Muscle of leg (tissue), 16 donors: ENCODE measurements at places on chromosomes 1 and 21. TPM values are rescaled to one million over a fixed set of nuclear protein-coding genes. Genes with fewer than 3 reads are reported as not detected.
A peak's percentile ranks its signal among the peaks of the same experiment; 100 is the strongest.

GRCh38 chr1:107804741-107805140, 160.2 kb downstream of the VAV3 start:
- no peak overlapping the region for H3K27ac ChIP-seq
- no peak overlapping the region for H3K4me3 ChIP-seq
- H3K36me3 ChIP-seq = no peaks in the 10 kb centered on the region

GRCh38 chr1:921011-921837, 2.5 kb upstream of the SAMD11 start:
- H3K4me3 ChIP-seq = no peak overlapping the region
- peaks cover 45% of the 10 kb centered on the region for H3K4me1 ChIP-seq
- DNase-seq = peak; percentile 92

- DNase-seq = no peak
- H3K4me3 ChIP-seq = peak overlapping the region; percentile 74
- H3K36me3 ChIP-seq = peaks cover 2% of the 10 kb centered on the region
- peaks cover 44% of the 10 kb centered on the region for H3K4me1 ChIP-seq
Observed at GRCh38 chr1:116911188-116911553, 1.5 kb downstream of the PTGFRN start.

The S100A16 gene
- 45.4 TPM for total RNA-seq

GRCh38 chr1:92754000-92754718, 30.7 kb downstream of the EVI5 start:
- DNase-seq = peak; percentile 4
- H3K27ac ChIP-seq = no peak overlapping the region
- H3K36me3 ChIP-seq = peaks cover 5% of the 10 kb centered on the region
- H3K27me3 ChIP-seq = no peaks in the 10 kb centered on the region

The ARF1 gene
- total RNA-seq = 109 TPM

- H3K36me3 ChIP-seq = peaks cover 2% of the 10 kb centered on the region
- H3K27ac ChIP-seq = no peak overlapping the region
- H3K4me3 ChIP-seq = no peak overlapping the region
- no peaks in the 10 kb centered on the region for H3K27me3 ChIP-seq
Observed at GRCh38 chr1:64696879-64697278, 48.0 kb upstream of the RAVER2 start.
